Vagina (tissue), 2 donors: ENCODE measurements at places on chromosomes 1 and 21. TPM values are rescaled to one million over a fixed set of nuclear protein-coding genes. Genes with fewer than 3 reads are reported as not detected.

DNA sequence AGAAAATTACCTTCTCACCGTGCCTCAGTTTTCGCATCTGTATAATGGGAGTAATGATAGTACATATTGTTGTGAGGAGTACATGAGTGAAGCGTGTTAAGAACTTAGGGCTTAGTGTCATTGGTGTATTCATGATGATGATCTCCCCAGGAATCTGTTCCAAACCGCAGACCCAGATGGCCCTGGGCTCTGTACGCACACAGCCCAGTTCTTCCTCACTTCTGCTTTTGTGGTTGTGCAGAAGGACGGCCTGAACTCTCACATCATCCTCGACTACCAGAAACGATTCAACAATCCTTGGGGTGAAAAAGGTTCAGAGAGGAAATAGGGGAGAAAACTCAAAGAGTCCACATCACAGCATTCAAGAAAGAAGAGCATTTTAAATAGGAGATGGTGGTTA lies 323.0 kb downstream of the CAMTA1 start:
- DNase-seq, result no peak
- no peak overlapping the region for H3K27ac ChIP-seq
- no peaks in the 10 kb centered on the region for H3K36me3 ChIP-seq
- H3K4me3 ChIP-seq, result no peak overlapping the region
- no peaks in the 10 kb centered on the region for H3K4me1 ChIP-seq

The GPR25 gene
- total RNA-seq, result 5.9 TPM

GRCh38 chr1:176515310-176515709 lies 52.3 kb downstream of the PAPPA2 start:
- H3K36me3 ChIP-seq, result no peaks in the 10 kb centered on the region
- H3K4me1 ChIP-seq, result no peaks in the 10 kb centered on the region
- no peak for DNase-seq
- H3K27me3 ChIP-seq, result no peaks in the 10 kb centered on the region
- no peak overlapping the region for H3K4me3 ChIP-seq

DNA sequence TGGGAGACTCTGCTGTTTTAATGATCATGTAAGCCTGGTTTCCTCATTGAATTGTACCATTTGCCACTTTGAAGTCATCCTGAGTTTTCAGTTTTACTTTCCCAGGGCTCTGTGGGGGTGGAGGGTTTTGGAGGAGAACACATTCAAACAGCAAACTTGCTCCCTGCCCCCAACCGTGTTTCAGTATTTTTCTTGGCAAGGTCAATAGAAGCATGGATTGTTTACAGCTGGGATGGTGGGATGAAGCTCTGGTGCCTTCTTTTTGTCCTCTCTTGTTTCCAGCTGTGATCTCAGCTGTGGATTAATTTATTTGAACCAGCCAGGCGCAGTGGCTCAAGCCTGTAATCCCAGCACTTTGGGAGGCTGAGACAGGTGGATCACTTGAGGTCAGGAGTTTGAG lies 54.3 kb upstream of the SERBP1 start:
- peaks cover 2% of the 10 kb centered on the region for H3K4me1 ChIP-seq
- no peaks in the 10 kb centered on the region for H3K36me3 ChIP-seq
- no peak overlapping the region for H3K27ac ChIP-seq
- no peak overlapping the region for H3K4me3 ChIP-seq
- no peaks in the 10 kb centered on the region for H3K27me3 ChIP-seq

GRCh38 chr1:213993929-213994328 lies 6.2 kb downstream of the PROX1 start:
- no peak overlapping the region for H3K4me3 ChIP-seq
- peaks cover 10% of the 10 kb centered on the region for H3K4me1 ChIP-seq
- no peaks in the 10 kb centered on the region for H3K27me3 ChIP-seq
- no peak overlapping the region for H3K27ac ChIP-seq
- no peaks in the 10 kb centered on the region for H3K36me3 ChIP-seq

The SLC1A7 gene
- total RNA-seq, result not detected

The PDPN gene
- total RNA-seq, result 43.7 TPM

The ZNF593OS gene
- total RNA-seq, result not detected

DNA sequence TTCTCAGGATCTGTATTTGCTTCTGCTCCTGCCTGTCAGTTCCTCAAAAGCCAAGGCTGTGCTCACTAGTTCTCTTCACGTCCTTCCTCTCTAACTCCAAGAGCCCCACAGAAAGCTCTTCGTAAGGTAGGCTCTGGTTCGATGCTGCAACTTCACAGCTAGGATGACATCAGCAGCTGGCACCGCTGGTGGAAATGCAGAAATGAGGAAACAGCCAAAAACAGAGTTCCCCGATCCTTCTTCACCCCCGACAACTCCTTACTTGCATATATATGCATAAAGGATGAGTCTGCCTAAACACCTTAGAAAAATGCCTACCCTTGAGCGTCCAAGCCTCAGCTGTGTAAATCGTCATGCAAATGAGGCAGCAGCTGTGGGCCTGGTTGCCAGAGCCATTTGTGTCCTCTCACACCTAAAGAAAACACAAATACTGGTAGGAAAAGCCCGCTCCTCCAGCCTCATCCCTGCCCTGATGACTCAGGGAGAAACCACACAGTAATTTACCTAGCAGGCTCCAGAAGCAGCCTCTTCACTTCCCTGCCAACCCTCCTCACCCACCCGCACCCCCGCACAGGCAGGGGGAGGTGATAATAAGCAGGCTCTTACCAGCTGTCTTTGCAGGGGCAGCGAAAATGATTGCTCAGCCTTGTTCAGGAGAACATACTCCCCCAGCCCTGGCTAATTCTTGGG lies 28.2 kb downstream of the BATF3 start:
- no peak overlapping the region for H3K27ac ChIP-seq
- no peak for DNase-seq
- no peaks in the 10 kb centered on the region for H3K27me3 ChIP-seq
- no peaks in the 10 kb centered on the region for H3K36me3 ChIP-seq
- H3K4me1 ChIP-seq, result peaks cover 15% of the 10 kb centered on the region

The CFAP141 gene
- total RNA-seq, result not detected

DNA sequence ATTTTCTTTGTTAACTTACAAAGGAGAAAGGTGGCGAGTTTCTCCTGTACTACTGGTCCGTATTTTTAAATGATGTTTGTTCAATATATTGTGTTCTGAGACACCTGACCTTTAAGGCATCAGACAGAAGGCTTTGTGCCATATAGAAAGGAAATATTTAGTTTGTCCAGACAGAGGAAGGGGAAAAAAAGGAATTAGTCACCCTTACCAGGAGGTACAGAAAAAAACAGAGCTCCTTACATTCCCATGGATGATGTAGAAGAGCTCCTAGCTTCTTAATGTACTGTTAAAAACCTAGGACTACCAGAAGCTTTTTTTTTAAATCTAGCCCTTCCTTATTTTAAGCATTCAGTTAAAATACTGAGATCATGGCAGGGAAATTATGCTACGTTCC lies 12.4 kb upstream of the PODN start:
- peak overlapping the region; percentile 3 for H3K27ac ChIP-seq
- H3K36me3 ChIP-seq, result no peaks in the 10 kb centered on the region
- H3K27me3 ChIP-seq, result no peaks in the 10 kb centered on the region
- peaks cover 17% of the 10 kb centered on the region for H3K4me1 ChIP-seq

DNA sequence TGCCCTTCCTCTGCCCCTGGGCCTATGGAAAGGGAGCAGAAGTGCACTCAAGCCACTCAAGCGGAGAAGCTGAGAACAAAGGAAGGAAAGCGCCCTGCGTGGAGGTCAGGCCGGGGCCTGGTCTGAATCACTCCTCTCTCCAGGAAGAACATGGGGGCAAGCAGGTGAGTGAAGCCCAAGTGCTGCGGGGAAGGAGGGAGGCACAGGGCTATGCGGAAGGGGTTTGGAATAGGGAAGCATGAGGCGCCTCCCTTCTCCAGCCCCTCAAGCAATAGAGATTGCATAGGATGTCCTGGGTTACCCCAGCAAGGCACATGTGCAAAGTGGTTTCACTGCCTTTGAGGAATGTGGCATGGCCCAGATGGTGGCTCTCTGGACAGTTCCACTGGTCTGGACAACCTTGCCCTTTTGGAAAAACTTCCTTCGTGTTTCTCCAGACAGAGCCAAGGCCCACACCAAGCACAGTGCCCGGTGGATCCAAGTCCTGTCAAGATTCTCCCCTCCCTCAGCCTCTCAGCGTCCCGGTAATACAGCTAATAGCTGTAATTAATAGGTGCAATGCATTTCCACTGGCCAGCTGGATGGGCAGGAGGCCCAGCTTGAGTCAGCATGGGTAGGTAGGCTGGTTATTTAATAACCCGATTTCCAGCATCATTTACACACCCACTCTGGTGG lies 13.7 kb downstream of the BLACAT1 start:
- no peaks in the 10 kb centered on the region for H3K36me3 ChIP-seq
- DNase-seq, result no peak
- no peak overlapping the region for H3K4me3 ChIP-seq

- H3K4me3 ChIP-seq, result no peak overlapping the region
- H3K27ac ChIP-seq, result no peak overlapping the region
- no peak for DNase-seq
- H3K27me3 ChIP-seq, result no peaks in the 10 kb centered on the region
Measured at GRCh38 chr1:71565262-71565661, 484.4 kb upstream of the ZRANB2 start.

DNA sequence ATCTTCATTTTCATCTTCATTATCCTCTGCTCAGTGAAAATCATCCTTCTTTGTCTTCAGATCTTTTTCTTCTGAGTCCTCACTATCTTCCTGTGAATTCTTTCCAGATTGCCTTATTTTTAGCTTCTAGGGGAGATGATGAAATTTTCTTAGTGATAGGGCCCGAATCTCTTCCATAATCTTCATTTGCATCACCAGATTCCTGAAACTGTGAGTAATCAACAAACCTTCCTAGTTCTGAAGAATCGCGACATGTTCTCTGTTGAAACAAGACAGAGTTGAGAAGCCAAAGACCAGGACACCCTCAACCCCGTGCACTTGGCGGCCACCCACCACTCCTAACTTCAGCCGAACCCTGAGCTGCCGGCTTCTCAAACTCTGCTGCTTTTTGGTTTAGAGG lies 92.8 kb upstream of the CDC42BPA start:
- H3K27me3 ChIP-seq, result no peaks in the 10 kb centered on the region
- DNase-seq, result no peak
- H3K27ac ChIP-seq, result no peak overlapping the region
- H3K36me3 ChIP-seq, result no peaks in the 10 kb centered on the region
- H3K4me3 ChIP-seq, result no peak overlapping the region

GRCh38 chr1:11458811-11459275 lies 20.1 kb upstream of the DISP3 start:
- no peaks in the 10 kb centered on the region for H3K27me3 ChIP-seq
- no peaks in the 10 kb centered on the region for H3K4me1 ChIP-seq
- H3K4me3 ChIP-seq, result no peak overlapping the region
- no peaks in the 10 kb centered on the region for H3K36me3 ChIP-seq
- no peak for DNase-seq

GRCh38 chr1:226199971-226200370 lies 13.4 kb upstream of the ACBD3 start:
- no peak for DNase-seq
- H3K4me3 ChIP-seq, result no peak overlapping the region
- H3K36me3 ChIP-seq, result no peaks in the 10 kb centered on the region
- H3K4me1 ChIP-seq, result no peaks in the 10 kb centered on the region
- H3K27me3 ChIP-seq, result no peaks in the 10 kb centered on the region

- no peak for DNase-seq
- H3K27me3 ChIP-seq, result no peaks in the 10 kb centered on the region
- H3K4me3 ChIP-seq, result no peak overlapping the region
- H3K27ac ChIP-seq, result no peak overlapping the region
- H3K4me1 ChIP-seq, result no peaks in the 10 kb centered on the region
Measured at GRCh38 chr1:232164078-232164963, 465.6 kb downstream of the SIPA1L2 start.

GRCh38 chr21:35352066-35352770 lies 303.1 kb upstream of the RUNX1 start:
- H3K4me1 ChIP-seq, result no peaks in the 10 kb centered on the region
- no peaks in the 10 kb centered on the region for H3K27me3 ChIP-seq
- H3K27ac ChIP-seq, result no peak overlapping the region

The TAL1 gene
- 7.1 TPM for total RNA-seq

- H3K36me3 ChIP-seq, result no peaks in the 10 kb centered on the region
- H3K27me3 ChIP-seq, result no peaks in the 10 kb centered on the region
- H3K4me1 ChIP-seq, result peaks cover 30% of the 10 kb centered on the region
- DNase-seq, result no peak
- H3K4me3 ChIP-seq, result no peak overlapping the region
- no peak overlapping the region for H3K27ac ChIP-seq
Measured at GRCh38 chr1:112904071-112904830, 51.7 kb downstream of the SLC16A1 start.

The FMOD gene
- 80.3 TPM for total RNA-seq

- no peak overlapping the region for H3K4me3 ChIP-seq
- no peak for DNase-seq
- no peaks in the 10 kb centered on the region for H3K36me3 ChIP-seq
Measured at GRCh38 chr1:3349161-3349967, 105.1 kb upstream of the ARHGEF16 start.
